Aorta (tissue), 5 donors: ENCODE measurements at places on chromosomes 5 and 9.
A peak's percentile ranks its signal among the peaks of the same experiment; 100 is the strongest.

DNA sequence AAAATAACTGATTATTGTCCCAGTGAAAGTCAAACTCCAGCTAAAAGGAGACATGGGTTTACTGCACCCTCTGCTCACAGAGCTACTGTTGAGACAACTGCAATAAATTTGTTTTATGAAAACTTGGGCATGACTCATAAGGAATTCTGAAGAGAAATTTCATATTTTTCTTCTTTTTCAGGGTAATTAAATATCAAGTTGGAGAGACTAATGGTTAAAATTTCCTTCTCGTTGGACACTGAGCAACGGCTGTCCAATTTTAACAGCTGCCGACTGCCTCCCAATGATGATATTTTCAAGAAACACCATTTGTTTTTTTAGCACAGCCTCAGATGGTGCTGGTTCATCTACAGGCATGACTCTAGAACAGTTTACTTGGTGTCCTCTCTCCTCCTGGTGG, 259.2 kb upstream of the RGMB start:
- no peak for DNase-seq

DNA sequence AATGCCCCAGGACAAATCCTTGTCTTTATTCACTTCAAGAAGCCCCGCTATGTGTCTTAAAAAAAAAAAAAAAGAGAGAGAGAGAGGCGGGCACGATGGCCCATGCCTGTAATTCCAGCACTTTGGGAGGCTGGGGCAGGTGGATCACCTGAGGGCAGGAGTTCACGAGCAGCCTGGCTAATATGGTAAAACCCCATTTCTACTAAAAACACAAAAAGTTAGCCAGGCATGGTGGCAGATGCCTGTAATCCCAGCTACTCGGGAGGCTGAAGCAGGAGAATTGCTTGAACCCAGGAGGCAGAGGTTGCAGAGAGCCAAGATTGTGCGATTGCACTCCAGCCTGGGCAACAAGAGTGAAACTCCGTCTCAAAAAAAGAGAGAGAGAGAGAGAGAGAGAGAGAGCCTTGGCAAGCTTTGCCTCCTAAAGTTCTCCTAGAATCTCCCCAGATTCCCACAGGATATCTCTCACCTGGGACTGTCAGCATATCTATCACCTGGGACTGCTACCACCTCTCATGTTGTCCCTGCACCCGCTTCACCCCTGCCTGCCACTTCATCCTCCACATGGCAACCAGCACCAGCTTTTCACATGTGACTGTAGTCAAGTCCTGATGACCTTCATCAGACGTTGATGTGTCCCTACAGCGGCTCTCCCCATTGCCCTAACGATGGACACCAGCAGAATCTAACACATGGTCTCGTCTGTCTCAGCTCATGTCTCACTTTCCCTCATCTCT, 5.8 kb downstream of the ITK start:
- DNase-seq = no peak

- DNase-seq = no peak
Measured at GRCh38 chr5:134574521-134574920, 49.1 kb downstream of the JADE2 start.

DNA sequence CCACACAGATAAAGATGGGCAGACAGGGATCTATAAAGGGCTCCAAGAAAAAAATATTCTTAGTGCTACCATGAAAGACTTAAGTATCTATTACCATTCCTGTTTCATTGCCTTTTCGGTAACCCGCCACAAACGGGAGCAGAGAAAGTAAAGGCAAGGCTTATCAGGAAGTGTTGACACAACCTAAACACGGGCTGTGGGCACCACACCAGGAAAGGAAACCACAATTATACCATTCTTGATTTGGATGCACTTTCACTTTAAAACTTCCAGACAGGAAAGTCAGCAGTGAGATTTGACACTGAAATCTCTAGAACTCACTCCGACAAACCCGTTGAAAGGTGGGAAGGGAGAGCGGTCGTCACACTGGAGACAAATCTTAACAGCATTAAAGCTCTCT, 6.5 kb downstream of the TLE1 start:
- peak; percentile 53 for DNase-seq

DNA sequence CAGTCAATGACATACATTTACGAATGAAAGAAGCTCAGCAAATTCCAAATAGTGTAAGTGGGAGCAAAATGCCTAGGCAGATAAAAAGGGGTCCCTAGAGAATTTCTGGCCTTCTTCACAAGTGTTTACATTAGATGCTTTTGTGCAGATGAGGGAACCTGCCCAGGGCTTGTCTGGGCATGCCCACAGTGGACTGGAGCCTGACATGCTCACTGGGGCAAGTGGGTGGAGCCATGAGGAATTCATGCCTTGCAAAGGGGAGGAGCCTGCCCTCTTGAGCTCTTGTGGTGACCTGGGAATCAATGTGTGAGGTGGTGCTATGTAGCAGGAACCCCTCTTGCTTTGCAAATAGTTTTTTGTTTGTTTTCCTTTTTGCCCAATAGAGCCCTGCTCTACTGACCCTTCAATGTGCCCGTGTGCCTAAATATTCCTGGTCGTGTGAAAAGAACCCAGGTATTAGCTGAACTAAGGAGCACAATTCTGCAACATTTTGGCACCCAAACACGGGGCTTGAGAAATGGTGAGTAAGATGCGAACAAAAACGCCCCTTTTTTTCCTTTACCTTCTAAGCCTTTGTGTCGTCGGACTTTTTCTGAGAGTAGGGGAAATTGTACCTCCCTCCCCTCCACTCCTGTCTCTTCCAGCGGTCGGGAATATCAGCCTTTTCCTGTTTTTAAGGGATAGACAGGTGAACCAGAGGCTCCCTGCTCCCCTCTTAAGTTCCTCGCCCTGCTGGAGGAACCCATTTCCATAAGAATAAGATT, 433.8 kb upstream of the CDH9 start:
- DNase-seq = no peak

DNA sequence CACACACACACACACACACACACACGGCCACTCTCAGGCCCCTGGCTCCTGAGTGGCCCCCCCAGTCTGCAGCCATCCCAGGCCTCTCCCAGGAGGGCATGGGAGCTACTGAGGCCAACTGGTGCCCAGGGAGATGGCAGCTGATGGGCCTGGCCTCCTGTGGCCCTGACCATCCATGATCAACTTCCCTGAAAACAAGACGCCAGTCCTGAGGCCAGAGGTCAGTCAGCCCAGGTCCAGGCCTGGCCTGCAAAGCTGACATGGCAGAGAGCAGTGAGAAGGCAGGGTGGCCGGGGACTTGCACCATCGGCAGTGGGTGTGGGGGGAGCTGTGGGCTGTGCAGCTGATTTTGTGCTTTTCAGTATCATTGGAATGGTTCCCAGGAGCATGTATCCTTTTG, 47.0 kb downstream of the SARDH start:
- peak; percentile 47 for DNase-seq

DNA sequence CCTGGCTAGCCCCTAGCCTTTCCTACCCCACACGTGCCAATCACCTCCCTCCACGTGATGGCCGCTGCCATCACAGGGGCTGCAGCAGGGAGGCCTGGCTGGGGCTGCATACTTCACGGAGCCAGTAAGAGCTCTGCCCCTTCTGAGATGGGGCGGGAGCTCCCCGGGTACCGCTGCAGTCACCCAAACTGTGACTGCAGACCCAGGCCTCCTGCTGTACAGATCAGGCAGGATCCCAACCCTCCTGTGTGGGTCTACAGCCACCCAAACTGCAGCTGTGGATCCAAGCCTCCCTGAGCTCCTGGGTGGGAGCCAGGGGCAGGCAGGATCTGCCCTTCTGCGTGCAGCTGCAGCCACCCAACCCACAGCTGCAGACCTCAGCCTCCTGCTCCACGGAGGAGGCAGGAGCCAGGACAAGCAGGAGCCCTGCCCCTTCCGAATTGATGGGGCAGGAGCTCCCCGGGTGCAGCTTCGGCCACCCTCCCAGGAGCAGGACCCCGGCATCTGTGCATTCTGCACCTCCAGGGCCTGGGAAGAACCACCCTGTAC, 3.2 kb upstream of the BTNL9 start:
- no peak for DNase-seq

GRCh38 chr5:68587171-68587570, 371.6 kb downstream of the PIK3R1 start:
- DNase-seq = no peak

GRCh38 chr5:147098233-147098790, 136.5 kb upstream of the STK32A start:
- DNase-seq = no peak

- no peak for DNase-seq
Measured at GRCh38 chr5:125673359-125673950, 749.8 kb upstream of the GRAMD2B start.

GRCh38 chr5:174599992-174600391, 124.4 kb upstream of the MSX2 start:
- no peak for DNase-seq

DNA sequence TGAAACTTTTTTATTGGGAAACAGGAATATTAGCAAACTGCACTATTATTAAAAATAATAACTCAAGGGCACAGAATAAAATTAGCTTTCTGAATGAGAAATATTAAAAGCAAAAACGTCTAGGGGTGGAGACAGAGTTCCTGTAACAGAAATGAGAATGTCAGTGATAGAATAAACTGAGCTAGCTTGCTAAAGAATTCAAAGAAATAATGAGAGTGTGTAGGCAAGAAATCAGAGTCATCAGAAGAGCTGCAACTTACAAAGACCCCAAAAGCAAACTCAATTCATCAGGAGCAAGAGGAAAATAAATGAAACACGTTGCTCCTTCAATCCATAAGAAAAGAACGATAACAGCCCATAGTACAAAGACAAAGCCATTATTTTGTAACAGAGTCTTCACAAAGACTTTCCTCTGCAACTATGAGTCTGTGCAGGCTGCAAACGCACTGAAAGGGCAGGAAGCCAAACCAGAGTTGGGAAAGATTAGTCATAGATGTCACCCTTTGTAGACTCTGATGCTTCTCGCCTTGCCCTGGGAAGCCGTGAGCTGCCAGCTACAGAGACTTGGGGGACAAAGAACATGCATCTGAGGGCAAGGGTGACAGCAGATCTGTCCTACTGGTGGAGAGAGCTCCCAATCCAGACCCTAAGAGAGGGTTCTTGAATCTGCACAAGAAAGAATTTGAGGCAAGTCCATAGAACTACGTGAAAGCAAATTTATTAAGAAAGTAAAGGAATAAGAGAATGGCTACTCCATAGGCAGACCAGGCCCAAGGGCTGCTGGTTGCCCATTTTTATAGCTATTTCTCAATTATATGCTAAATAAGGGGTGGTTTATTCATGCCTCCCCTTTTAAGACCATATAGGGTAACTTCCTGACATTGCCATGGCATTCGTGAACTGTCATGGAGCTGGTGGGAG, 40.8 kb downstream of the SHC3 start:
- DNase-seq = peak; percentile 70

- no peak for DNase-seq
Measured at GRCh38 chr9:68457803-68458202, 82.9 kb downstream of the TMEM252 start.

GRCh38 chr9:85600675-85601263, 141.0 kb downstream of the AGTPBP1 start:
- no peak for DNase-seq

- DNase-seq = no peak
Measured at GRCh38 chr9:123455187-123455586, 99.2 kb downstream of the CRB2 start.

- no peak for DNase-seq
Measured at GRCh38 chr5:6498968-6499367, 50.3 kb downstream of the UBE2QL1 start.

GRCh38 chr5:40841068-40841805, at the start of gene CARD6:
Gene CARD6, plus strand, starts transcription at chr5:40841367. Its CDS starts 16 bp downstream, at chr5:40841383.
- no peak for DNase-seq

- no peak for DNase-seq
Measured at GRCh38 chr5:15938961-15939360, 240.6 kb downstream of the MARCHF11 start.

DNA sequence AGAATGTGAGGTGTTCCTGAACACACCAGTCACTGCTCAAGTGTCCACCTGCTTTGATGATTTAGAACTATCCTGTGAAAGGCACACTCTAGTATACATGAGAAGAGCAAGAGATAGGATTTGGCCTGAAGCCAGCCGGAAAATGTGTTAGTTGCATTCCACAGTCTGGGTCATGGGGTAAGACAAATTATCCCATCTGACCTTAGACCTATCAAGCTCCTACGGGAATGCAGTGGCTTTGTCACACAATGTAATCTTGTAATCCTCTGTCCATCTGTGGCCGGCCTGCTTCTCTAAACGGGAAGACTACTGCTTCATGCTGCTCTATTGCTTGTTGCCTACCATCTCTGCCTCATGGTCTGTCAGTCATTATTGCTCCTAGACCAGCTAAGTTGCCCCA, 92.4 kb upstream of the PRRC1 start:
- DNase-seq = no peak

- DNase-seq = no peak
Measured at GRCh38 chr9:74573640-74574191, 76.6 kb downstream of the RORB start.

DNA sequence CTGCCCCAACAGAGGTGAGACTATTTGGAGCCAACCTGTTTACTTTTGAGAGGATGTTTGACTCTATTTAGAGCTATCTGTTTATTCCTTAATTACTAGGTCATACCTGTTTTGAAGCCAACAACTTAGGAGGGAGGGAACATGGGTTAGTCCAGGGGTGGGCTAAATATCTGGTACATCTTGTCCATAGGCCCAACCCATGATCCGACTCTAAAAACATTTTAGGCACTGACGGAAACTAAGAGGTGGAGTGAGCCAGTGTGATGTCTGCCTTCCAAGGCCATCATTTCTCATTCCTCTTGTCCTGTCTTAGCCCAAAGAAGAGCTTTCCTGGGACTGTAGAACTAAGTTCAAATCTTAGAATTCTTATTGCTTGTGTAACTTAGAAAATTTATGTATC, 8.4 kb downstream of the SPINK5 start:
- DNase-seq = no peak

- no peak for DNase-seq
Measured at GRCh38 chr9:928363-929042, 48.0 kb upstream of the DMRT3 start.

- DNase-seq = no peak
Measured at GRCh38 chr5:97377582-97377981, 194.5 kb upstream of the RIOK2 start.

GRCh38 chr5:62206150-62206829, 99.7 kb upstream of the KIF2A start:
- DNase-seq = no peak

- no peak for DNase-seq
Measured at GRCh38 chr9:96109680-96110351, 192.2 kb downstream of the HSD17B3 start.

GRCh38 chr9:115115924-115116323, 2.0 kb downstream of the TNC start:
- DNase-seq = no peak
